ENCODE measurements at places on chromosomes 12 and 14.

GRCh38 chr12:112841906-112842305 lies 50.4 kb downstream of the RPH3A start:
- DNase-seq, result no peak

- no peak for DNase-seq
Observed at GRCh38 chr14:87108726-87109125, 884.3 kb downstream of the GALC start.

GRCh38 chr12:19005257-19005801 lies 124.2 kb upstream of the PLEKHA5 start:
- no peak for DNase-seq

DNA sequence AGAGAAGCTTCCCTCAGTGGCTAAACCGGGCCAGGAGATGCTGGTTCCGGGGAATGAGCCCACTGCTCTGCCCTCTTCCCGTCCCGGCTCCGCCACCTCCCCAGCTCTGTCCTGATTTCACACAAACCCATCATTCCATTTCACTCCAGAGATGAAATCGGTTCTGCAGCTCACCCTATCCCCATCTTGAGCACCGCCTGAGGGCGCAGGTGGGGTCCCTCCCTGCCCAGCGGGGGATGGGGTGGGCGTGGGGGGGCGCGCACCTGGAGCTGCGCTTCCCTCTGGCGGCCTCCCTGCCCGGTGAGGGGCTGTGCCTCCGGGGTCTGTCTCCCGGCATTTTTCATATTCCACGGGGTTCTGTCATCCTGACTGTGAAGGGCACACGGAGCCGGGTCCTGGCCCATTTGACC lies 44.7 kb downstream of the NOC4L start:
- DNase-seq, result no peak

DNA sequence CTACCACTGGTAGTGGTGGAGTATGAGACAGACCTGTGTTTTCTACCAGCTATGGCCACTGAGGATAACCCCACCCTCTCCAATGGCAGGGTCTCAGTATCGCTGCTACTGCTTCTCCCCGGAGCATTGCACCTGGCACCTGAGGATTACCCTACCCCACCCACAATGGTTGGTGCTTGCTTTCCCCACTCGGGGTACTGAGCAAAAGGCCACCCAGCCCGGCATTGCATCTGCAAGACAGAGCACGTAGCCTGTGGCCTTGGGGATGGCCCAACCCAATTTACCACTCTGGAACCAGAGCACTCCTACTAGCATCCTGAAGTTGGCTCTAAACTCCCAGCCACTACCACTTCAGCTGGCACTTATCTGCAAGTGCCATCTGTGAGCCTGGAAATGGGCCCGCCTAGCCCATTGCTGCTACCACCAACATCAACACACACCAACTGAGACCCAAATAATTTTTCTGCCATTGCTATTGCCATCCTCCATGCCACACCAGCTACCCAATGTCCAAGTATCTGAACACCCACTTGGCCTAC lies 145.7 kb downstream of the CNTN1 start:
- DNase-seq, result no peak

DNA sequence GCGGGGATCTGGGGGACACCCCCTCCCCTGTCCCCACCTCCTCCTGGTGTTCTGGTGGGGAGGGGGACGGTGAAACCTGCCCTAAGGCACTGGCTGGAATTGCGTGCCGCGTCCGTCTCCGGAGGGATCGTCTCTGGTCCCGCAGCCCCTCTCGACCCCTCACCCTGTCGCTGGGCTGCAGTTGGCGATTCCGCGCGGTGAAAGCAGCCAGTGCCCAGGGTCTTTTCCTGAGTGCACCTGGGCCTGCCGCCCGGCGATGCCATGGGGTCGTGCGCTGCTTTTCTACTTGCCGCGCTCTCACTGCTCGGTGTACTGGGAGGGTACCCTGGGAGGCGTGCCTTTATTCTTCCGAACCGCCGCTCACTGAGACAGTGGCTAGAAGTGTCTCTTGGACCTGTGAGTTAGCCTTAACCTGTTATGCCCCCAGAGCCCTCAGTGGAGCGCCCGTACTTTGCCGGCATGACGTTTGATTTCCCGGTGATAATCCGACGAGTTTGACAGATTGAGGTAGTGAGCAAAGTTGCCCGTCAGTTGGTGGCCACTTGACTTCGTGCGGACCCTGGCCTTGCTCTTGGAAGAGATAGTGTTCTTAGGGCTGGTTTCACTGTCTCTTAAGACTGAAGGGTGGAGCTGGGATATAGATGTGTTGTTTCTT lies 788 bp downstream of the SFSWAP start:
- DNase-seq, result no peak

Measured in stimulated activated naive CD8-positive, alpha-beta T cell treated with anti-CD3 and anti-CD28 coated beads, Interleukin-15, Interleukin-2, amounts not matched to agents 100 U/mL and 50 U/mL, for 24 hours (primary cell).